Uterine smooth muscle cell (primary cell): ENCODE measurements at places on chromosomes 1 and 21. TPM values are rescaled to one million over a fixed set of nuclear protein-coding genes. Genes with fewer than 3 reads are reported as not detected.

The FCGR3A gene
- not detected in 2 replicates for total RNA-seq

The RUNX3 gene
- under 0.01 TPM in 1 of 2 replicates, not detected in the other for total RNA-seq

The KIAA0040 gene
- 0.44 and 0.62 TPM in 2 replicates for total RNA-seq

The KCNT2 gene
- total RNA-seq: 1.8 and 6.0 TPM in 2 replicates

The AMY2A gene
- total RNA-seq: not detected in 2 replicates

The TFB2M gene
- total RNA-seq: 15.5 and 16.9 TPM in 2 replicates
